ENCODE measurements at places on chromosomes 16 and 17.

DNA sequence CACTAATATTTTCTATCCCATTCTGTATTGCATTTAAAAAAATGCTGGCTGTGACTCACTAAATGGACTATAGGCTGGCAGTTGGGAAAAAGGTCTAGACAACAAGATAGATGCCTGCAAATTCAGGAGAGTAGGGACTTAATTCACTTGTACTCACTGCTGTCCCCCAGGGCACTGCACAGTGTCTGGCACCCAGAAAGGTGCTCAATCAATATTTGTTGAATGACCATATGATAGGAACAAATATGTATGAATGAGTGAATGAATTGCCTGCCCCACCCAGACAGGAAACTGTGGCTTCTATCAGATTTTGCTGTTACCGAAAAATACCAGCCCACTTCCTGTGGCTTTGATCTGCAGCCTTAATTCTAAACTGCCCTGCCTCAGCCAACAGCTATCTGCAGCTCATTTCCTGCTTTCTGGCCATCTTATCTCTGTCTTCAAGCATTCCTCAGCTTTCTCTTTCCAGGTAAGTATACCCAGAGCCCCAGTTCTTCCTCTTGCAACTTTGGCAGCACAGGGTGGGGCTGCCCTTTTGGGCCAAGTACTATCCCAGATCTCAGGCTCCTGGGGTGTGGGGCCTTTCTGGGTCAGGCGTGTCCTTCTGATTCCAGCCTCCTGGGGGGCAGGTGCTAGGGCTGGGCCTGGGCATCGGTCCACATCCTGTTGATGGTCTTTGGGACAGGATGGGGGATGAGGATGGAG is 15.3 kb upstream of the TNS4 start:
- no peak for DNase-seq

DNA sequence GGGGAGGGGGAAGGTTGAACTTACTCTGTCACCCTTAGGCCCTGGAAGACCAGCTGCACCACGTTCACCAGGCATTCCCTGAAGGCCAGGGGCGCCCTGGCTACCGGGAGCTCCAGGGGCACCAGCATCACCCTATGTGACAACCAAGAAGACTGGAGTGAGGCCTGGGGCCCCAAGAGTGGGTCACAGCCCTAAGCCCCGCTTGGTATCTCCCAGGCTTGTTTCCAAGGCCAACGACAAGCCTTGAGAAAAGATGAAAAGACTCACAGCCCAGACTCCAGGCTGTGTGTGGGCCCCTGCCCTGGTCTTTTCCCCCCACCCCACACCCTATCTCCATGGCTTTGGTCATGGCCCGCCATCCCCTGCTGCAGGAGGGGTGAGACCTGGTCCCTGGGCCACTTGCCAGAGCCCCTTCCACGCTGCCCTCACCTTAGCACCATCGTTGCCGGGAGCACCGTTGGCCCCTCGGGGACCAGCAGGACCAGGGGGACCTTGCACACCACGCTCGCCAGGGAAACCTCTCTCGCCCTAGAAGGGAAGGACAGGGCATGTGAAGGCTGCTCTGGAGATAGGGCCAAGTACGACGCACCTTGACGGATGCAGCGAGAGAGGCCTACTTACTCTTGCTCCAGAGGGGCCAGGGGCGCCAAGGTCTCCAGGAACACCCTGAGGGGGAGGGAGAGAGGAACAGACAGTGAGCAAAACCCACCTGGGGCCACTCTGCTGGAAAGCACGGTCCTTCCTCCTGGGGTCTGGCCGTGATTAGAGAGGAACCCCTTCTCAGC is 9.9 kb downstream of the COL1A1 start:
- no peak for DNase-seq

DNA sequence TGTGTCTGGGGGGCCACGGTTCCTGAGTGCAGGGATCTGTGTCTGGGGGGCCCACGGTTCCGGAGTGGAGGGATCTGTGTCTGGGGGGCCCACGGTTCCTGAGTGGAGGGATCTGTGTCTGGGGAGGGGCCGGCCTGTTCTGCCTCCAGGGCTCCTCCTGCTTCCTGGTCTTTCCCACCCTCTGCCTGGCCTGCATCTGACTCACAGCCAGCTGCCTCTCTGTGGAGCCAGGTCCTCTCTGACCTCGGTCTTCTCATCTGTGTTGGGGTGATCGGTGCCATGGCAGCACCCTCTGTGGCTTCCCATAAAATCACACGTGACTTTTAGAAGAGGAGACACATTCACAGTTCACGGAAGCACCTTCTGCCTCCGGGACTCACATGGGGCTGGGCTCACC is 50.3 kb downstream of the ZFPM1 start:
- peak; percentile 39 for DNase-seq

GRCh38 chr17:57678393-57678792 is 66.7 kb downstream of the CCDC182 start:
- no peak for DNase-seq

DNA sequence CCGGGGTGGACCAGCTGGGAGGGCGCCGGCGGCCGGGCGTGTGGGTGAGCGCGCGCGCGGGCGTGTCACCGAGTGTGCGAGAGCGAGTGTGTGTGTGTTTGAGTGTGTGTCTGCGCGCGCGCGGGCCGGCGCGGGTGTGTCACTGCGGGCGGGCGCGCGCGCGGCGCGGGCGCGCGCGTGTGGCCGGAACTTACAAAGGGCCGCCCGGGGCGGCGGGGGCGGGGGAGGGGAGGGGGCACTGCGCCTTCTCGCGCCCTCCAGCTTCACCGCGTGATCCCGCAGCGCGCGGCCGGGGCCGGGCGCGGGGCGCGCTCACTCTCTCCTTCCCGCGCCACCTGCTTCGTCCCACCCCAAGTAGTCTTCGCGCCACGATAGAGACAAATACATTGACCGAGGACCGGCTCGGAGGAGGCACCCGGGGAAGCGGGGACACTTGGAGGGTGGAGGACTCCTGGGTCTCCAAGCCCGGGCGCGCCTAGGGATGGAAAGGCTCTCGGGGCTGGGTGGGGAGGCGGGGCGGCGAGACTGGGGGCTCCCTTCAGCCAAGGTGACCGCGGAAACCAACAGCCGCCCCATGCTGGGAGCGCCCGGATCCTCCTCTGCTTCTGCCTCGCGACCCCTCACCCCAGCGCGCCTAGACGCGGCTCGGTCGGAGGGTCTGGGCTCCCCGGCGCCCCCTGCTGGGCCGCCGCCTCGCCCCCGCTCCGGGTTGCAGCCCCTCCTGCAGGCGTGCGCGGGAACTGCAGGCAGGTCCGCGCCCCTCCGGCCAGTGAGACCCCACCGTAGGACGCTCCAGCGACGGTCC is at the start of gene SRCIN1:
Gene SRCIN1 (minus strand): TSS at position 112 of the 805 bp plus-strand sequence. CDS start 247 bp downstream, outside the sequence.
- DNase-seq, result no peak

DNA sequence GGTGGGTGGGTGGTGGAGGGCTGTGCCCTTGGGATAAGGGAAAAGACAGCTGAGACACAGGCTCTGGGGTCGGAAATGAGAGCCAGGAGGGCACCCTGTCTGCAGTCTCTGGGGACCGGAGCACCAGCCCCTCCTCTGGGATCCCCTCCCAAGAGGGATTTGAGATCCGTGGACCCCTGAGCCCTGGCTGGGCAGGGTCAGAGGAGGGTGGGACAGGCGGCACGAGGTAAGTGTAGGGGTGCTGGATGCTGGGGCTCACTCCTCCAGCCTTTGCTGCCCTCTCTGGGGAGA is 425 bp downstream of the SGSH start:
- DNase-seq, result no peak

- no peak for DNase-seq
Measured at GRCh38 chr16:5070431-5071186, 1.0 kb upstream of the ALG1 start.

DNA sequence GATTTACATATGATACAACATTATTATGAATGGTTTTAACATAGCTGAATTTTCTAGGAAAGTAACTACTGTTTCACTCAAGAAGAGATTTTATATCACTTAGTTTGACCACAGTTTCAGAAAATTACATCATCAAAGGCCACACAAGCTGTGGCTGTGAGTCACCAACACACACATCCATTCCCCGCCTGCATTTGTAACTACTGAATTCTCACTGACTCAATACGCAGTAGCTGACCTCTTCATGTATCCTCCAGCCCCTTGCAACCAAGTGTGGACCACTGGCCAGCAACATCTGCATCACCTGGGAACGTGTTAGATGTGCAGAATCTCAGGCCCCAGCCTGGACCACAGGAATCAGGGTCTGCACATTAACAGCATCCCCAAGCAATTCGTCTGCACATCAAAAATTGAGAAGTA is 197.6 kb downstream of the XYLT1 start:
- peak; percentile 34 for DNase-seq

Measured in brain microvascular endothelial cell (primary cell).